ENCODE measurements at places on chromosomes 13 and 19.

DNA sequence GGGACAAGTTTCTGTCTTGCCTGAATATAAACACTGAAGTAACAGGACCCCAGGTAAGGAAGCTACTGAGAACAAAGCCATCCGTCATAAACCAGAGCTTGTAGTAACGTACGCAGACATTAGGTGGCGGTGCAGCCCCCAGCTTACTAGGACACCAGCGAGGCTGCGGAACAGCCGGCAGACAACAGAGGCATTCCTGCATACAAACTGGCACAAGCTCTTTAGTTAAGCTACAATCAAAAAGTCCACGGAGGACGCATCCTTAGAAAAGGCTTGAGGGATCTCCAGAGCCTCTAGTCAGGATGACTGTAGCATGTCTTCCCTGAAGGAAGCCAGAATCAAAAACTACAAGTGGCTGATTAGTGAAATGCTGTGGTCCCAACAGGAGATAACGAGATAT is 26.2 kb downstream of the ZNF160 start:
- no peak for DNase-seq

- DNase-seq = no peak
These were observed 391.7 kb upstream of the HTR2A start for GRCh38 chr13:47288546-47288945.

GRCh38 chr13:23678795-23679194 is 108.6 kb downstream of the TNFRSF19 start:
- DNase-seq = no peak

- no peak for DNase-seq
These were observed 21.3 kb upstream of the S1PR4 start for GRCh38 chr19:3157096-3157845.

- no peak for DNase-seq
These were observed 77.5 kb downstream of the LHFPL6 start for GRCh38 chr13:39525506-39525905.

GRCh38 chr13:36528105-36528504 is 95.8 kb downstream of the CCNA1 start:
- no peak for DNase-seq

- DNase-seq = peak; percentile 34
These were observed 36.0 kb upstream of the NEK3 start for GRCh38 chr13:52195401-52195837.

DNA sequence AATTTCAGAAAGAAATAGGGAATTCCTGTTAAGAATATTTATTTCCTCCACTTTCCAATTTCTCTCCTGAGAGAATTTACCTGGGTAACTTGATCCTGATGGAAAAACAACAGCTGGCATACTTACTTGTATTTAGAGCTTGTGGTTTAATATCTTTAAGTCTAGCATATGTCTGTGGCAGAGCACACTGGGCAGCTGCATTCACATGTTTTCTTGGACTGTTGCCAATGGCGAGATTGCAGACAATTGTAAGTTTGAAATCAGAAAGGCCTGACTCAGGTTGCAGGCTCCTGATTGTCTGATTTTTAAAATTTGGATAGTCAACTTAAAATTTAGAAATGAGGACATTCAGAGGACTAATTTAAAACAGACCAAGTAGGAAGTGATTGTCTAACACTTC is 66.9 kb downstream of the NHLRC3 start:
- no peak for DNase-seq

DNA sequence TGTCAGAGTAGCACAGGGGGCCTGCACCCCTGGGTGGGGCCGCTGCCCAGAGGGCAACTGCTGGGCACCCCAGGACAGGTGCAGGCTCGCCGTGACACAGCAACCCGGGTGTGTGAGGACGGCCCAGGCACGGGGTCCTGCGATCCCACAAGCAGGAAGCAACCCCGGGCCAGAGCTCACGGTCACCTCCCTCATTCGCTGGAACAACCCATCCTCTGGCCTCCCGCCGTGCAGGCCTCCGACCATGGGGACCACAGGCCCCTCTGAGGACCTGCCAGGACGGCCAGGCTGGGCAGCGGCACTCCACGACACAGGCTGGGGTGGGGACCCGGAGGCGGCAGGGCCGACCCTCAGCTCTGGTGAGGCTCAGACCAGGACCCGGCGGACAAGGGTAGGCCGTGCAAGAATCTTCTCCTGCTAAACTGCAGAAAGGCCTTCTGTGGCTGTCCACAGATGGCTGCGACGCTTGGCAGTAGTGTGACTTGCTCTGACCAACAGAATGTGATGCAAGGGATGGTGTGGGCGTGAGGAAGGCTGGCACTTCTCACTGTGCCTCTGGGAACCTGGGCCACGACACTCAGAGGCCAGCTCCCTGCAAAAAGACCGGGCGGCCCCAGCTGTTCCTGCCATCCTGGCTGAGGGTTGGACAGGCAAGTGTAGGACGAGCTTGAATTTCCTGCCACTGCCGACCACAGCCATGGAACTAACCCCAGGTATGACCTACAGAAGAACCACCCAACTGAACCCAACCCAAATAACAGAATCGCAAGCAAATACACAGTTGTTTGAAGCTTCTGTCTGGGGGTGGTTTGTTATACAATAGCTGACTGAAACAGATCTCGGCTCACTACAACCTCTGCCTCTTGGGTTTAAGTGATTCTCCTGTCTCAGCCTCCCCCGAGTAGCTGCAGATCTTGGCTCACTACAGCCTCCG is 26.5 kb downstream of the PIP5K1C start:
- DNase-seq = no peak

GRCh38 chr19:8702350-8702749 is 3.8 kb upstream of the ACTL9 start:
- DNase-seq = peak; percentile 29

GRCh38 chr13:77338329-77338728 is 11.4 kb upstream of the MYCBP2 start:
- no peak for DNase-seq

- DNase-seq = no peak
These were observed 1.3 kb upstream of the PCDH9 start for GRCh38 chr13:67231289-67232000.

GRCh38 chr13:37456041-37456440 is 142.5 kb downstream of the POSTN start:
- DNase-seq = no peak

DNA sequence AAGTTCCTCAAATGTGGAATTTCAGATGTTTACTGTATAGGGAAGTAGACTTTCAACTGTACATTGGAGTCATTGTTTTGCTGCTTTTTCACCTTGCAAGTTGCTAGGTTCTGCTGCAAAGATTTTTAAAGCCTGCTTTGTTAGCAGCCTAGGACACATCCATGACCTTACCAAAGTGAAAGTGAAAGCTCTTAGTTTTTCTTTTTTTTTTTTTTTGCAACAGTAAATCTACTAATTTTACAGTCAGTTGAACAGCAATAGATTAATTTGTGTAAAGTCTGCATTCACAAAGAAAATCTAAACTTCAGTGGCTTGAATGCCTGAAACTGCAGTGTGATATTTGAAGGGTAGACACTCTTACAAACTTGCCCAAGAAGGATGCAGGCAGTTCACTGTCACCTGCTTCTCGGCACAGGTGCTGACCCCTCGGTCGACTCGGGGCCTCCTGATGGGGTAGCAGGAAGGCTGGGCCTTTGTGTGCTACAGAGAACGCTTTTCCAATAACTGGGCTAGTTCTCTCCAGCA is 5.0 kb upstream of the MTIF3 start:
- DNase-seq = no peak

DNA sequence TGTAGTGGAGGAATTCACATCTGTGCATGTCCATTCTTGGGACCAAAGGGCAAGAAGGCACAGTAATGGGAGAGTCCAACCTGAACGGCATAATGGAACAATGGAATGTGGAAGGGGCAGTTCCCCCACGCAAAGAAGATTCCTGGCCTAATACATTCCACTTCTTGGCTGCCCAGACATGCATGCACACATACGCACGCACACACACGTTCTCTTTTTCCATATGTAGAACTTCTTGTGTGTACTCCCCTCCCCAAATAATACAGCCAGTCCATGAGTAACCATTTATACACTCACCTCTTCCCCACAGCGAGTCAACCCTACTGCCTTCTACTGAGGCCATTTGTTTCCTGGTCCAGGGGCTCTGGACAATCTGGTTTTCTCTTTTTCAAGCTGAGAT is 6.0 kb upstream of the STK24 start:
- DNase-seq = no peak

- DNase-seq = no peak
These were observed 1094.3 kb upstream of the SLC10A2 start for GRCh38 chr13:104160536-104160935.

DNA sequence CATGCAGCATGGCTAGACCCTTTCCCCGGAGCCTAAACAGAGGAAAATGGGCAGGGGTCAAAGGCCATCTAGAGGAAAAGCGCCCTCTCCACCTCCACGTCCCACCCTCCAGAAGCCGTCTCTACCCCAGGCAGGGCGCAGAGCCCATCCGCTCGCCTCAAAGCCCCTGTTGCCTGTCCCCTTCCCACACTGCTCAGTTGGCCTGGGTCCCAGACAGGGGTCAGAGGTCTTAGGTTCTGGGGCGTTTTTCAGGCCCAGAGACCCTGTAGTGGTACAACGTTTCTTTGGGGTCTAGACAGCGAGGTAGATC is 285 bp downstream of the TMEM143 start:
- DNase-seq = no peak

Data from activated T-cell treated with anti-CD3 and anti-CD28 coated beads for 24 hours (primary cell).